Camera-type eye (tissue), 1 donor: ENCODE measurements at places on chromosomes 13 and 19. TPM values are rescaled to one million over a fixed set of nuclear protein-coding genes. Genes with fewer than 3 reads are reported as not detected.

Gene MUC16
- total RNA-seq = 10.1 TPM

Gene RPL18A
- total RNA-seq = 626 TPM

Gene CEACAM21
- total RNA-seq = 2.1 TPM

Gene LYPD5
- 2.6 TPM for total RNA-seq

Gene ZNF45
- total RNA-seq = 24.6 TPM

Gene YIPF2
- 53.3 TPM for total RNA-seq

Gene IRGQ
- 55.9 TPM for total RNA-seq

Gene BST2
- total RNA-seq = 4.5 TPM

Gene WDR87
- total RNA-seq = not detected

Gene KASH5
- 0.27 TPM for total RNA-seq

Gene TTC9B
- 5.7 TPM for total RNA-seq

Gene PTGIR
- 2.5 TPM for total RNA-seq

Gene WDR88
- total RNA-seq = not detected

Gene PDCD2L
- total RNA-seq = 7.0 TPM

Gene CHMP2A
- total RNA-seq = 71.1 TPM

Gene ZSCAN1
- total RNA-seq = 0.38 TPM

Gene RASL11A
- 9.6 TPM for total RNA-seq

Gene OR7C2
- total RNA-seq = not detected

Gene CEBPA
- 3.5 TPM for total RNA-seq

Gene IQCN
- total RNA-seq = 3.1 TPM

Gene PSG7
- total RNA-seq = not detected

Gene USF2
- total RNA-seq = 82.7 TPM

Gene LAIR1
- total RNA-seq = 5.1 TPM

Gene ACOD1
- not detected for total RNA-seq

Gene IGFL2
- total RNA-seq = not detected

Gene CCDC70
- not detected for total RNA-seq

Gene FFAR3
- 0.44 TPM for total RNA-seq

Gene GNG7
- total RNA-seq = 12.3 TPM

Gene FIZ1
- total RNA-seq = 8.7 TPM

Gene VSIG10L
- 2.5 TPM for total RNA-seq

Gene APLP1
- 106 TPM for total RNA-seq

Gene FSD1
- 16.4 TPM for total RNA-seq

Gene ZNF729
- 0.16 TPM for total RNA-seq

Gene SNRNP70
- 301 TPM for total RNA-seq

Gene LYL1
- total RNA-seq = 6.2 TPM

Gene APOC1
- 7.1 TPM for total RNA-seq

Gene ZFP36
- total RNA-seq = 23.1 TPM

Gene ANKRD10
- total RNA-seq = 211 TPM

Gene NECTIN2
- total RNA-seq = 67.2 TPM

Gene LHFPL6
- total RNA-seq = 88.5 TPM

Gene KLK1
- total RNA-seq = not detected

Gene C19orf33
- total RNA-seq = 9.2 TPM

Gene C13orf42
- not detected for total RNA-seq

Gene CYP4F3
- 0.71 TPM for total RNA-seq

Gene FFAR2
- not detected for total RNA-seq

Gene NXNL1
- 3.6 TPM for total RNA-seq

Gene CIC
- 65.5 TPM for total RNA-seq

Gene HPN
- total RNA-seq = 0.93 TPM

Gene DOHH
- total RNA-seq = 12.1 TPM

Gene HSH2D
- 0.27 TPM for total RNA-seq

Gene MIPEP
- 19.4 TPM for total RNA-seq

Gene PROZ
- not detected for total RNA-seq

Gene BTBD2
- total RNA-seq = 78.3 TPM

Gene EDDM13
- not detected for total RNA-seq

Gene CYP4F22
- not detected for total RNA-seq

Gene CYP2A6
- total RNA-seq = not detected
